ENCODE measurements at places on chromosomes 11 and 22.

- DNase-seq: peak; percentile 4
Observed at GRCh38 chr11:107018902-107019493, 722 bp upstream of the GUCY1A2 start.

DNA sequence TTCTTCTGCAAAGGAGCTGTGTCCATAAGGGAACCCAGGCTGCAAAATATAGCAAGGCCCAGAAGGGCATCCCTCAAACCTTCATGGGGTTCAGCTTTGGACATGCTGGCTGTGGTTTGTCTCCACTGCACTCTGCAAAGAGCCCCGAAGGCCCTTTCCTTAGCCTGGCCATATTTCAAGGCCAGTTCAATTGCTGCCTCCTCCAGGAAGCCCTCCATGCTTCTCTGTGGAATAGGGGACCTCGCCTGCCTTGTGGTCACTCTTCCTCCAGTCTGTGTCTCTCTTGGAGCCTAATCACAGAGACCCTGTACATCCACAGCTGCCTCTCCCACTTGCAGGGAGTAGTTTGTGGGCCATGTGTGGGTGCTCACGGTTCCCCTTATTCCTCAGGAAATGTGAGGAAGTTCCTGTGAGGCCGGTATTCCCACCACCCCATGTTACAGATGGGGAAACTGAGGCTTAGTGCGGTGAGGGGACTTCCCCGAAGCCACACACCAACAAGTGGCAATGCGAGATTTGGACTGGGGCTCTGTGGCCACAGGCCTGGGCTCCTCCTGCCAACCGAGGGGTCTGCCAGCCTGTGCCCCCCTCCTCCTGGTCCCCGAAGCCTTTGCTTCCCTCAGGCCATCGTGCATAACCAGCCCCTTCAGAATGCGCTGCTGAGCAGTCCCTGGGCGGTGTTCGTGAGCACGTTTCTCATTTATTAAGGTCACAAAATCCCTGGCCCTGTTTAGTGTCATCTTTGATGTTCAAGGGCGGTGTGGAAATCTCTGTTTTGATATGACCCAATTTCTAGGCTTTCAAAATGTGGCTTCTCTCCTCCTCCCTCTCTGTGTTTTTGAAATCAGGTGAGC, 65.8 kb downstream of the PARVB start:
- no peak for DNase-seq

DNA sequence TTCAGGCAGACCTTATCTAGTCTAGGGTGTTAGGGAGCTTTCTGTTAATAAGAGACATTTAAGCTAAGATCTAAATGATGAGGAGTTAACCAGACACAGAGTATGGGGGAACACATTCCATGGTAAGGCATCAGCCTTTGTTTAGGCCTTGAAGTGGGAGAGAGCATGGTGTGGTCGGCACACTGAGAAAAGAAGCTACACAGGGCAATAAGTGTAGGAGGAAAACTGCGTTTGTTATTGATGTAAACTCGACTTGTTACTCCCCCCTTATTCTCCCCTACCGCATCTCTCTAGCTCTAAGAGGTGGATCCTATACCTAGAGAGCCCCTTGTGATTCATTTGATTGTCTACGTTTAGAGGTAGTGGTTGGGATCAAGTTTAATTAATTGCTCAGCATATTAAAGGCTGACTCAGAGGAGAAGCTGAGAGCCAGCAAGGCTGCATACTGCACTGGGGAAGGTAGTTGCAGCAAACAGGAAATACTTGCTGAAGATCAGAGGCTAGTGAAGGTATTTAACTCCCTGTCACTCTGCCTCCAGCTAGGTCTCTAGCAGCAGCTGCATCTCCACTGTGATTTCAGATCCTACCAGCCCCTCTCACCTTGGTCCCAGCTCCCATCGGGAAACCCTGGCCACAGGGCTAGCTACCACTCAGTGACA, 86.8 kb upstream of the TEAD1 start:
- no peak for DNase-seq

GRCh38 chr11:83662494-83662893, 376.3 kb upstream of the CCDC90B start:
- no peak for DNase-seq

- no peak for DNase-seq
Observed at GRCh38 chr22:20814221-20814808, 40.4 kb downstream of the SERPIND1 start.
